ENCODE measurements at places on chromosomes 16 and 17.

- DNase-seq = no peak
Observed at GRCh38 chr17:21537302-21537701, 155.0 kb upstream of the KCNJ18 start.

GRCh38 chr17:37598145-37598544 is 11.1 kb downstream of the SYNRG start:
- DNase-seq = no peak

GRCh38 chr16:83685615-83686165 is 122.1 kb upstream of the HSBP1 start:
- no peak for DNase-seq

DNA sequence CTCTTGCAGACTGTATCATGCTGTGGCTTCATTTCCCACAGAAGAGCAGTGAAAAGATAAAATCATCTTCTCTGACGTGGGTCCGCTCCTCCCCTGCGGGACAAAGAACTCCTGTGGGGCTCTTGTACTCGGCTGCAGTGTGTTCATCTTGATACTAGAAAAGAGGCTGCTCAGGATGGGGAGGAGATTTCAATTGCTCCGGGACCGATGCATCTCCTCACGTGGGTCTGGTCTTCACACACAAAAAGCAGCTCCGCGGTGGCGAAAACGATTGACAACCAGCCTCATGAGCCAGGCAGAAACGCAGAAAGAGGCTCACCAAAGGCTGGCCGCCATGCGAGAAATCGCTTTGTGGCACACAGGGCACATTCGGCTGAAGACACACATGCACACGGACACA is 14.4 kb upstream of the KCNJ18 start:
- DNase-seq = no peak

GRCh38 chr17:2706911-2707510 is 4.6 kb downstream of the CLUH start:
- DNase-seq = no peak

DNA sequence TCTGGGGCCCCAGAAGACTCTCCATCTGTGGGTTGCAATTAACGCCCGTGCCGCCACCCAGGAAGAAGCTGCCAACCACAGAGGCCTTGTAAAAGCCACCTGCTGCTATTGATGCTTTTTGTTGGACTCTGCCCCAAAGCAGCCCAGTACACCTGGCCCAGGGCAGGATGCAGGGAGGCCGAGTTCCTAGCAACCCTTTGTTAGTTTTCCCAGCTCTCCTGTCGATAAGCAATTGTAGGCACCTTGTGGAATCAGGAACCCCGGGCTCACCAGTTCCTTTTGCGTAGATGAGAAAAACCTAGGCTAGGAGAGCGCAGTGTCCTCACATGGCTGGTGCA is 103.3 kb downstream of the ABCC6 start:
- DNase-seq = peak; percentile 82

DNA sequence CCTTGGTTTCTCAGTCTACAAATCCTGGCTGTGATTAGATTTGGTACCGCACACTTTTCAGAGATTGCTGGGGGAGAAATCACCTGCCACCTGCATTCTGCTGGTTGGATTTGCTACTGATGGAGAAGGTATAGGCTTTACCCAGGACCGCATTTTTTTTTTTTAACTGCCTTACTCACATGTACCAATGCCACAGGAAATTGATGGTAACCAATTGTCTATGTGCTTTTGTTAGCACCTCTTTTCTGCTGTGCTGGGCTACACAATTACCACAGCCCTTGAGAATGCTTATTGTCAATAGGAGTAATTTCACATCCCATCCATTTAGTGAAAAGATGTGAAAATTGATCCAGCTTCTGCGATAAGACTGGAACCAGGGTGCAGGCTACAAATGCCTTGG is 74.4 kb upstream of the TANC2 start:
- DNase-seq = no peak

DNA sequence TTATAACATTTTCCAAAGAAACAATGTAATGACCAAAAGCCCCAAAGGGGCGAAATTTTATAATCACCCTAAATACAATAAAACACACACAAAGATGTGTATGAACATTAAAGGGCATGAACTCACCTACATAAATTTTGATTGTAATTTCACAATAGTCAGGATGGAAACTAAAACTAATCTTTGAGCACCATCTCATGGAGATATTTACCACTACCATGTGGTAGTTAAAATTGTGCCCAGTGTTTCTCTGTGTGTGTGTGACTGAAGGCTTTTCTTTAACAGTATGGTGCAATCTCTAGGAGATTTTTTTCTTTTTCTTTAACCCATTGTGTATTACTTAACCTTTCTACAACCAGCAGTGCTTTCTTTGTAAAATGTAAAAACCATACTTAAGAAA is 19.7 kb upstream of the MEIOC start:
- DNase-seq = no peak

- DNase-seq = no peak
Observed at GRCh38 chr17:1050246-1050995, 53.5 kb downstream of the TIMM22 start.

GRCh38 chr16:80997139-80997798 is 9.4 kb downstream of the CMC2 start:
- DNase-seq = no peak

GRCh38 chr17:10668775-10669174 is 11.7 kb upstream of the MYH3 start:
- no peak for DNase-seq

DNA sequence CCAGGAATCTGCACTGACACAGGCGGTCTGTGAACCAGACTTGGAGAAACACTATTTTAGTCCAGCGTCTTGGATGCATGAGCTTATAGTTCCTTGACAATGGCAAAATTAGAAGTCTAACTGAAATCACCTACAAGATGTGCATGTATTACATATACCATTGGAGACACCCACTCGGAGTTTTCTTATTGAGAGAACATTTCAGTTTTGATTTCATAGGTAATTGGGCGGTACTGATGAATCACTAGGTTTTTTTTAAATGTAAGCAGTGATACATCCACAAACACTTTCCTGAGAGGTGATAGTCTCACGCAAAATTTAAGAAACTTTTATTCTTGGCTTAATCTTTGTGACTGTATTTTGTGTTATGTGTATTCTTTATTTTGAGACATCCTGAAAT is 69.8 kb downstream of the PRKCA start:
- DNase-seq = no peak

- DNase-seq = no peak
Observed at GRCh38 chr17:70829876-70830275, 660.5 kb downstream of the KCNJ2 start.

DNA sequence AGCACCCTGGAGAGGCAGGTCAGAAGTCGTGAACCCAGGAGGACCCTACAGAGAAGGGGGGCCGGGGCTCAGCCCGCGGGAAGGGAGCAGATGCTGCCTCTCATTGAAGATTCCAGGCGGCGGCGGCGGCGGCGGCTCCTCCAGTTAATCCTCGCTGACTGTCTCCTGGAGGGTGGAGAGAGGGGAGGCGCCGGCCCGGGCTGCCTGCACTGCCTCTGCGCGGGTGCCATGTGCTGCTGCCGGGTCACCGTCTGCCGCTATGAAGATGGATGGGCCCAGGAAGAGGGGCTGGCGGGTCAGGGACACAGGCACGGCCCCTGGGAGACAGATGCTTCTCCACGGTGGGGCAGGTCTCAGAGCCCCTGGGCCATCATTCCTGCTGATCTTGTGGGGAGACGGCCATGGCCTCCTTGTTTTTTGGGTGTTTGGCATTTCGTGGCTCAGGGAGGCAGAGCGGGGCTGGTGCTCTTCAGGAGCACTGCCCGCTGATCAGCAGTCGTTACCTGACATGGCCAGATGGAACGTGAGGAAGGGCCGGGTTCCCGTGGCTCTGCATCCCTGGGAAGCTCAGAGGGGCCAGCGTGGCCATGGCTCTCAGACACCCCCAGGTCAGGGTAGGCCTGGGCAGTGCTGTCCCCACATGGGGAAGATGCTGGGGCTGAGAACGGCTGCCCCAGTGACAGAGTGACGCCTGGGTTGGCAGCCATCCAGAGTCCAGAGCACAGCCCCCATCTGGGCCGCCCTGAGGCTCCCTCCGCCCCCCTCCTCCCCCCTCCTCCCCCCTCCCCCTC is 36.1 kb downstream of the GINS2 start:
- DNase-seq = peak; percentile 76

DNA sequence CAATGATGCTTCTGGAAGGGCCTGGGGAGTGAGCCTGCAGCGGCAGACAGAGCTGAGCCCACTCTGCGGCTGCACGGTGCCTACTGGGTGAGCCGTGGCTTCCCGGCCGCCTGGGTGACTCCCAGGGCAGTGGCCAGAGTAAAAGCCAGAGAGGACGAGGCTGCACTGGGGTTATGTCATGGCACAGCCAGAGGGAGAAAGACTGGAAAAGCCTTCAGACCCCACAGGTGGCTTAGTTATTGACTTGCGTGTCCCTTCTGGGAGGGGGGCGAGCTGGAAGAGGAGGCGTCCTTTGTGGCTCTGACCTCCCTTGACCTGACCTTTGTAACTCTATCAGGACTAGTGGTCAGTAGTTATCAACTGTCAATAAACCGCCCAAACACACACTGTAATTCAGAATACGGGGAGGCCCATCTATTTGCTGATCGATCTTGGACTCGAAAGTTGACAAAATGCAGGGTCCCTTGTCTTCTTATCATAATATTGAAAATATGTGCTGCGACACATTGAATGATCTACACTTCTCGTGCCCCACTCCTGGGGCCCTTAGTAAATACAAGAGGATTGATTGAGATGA is 385.9 kb upstream of the ZFHX3 start:
- DNase-seq = no peak

- DNase-seq = no peak
Observed at GRCh38 chr16:48295488-48296281, 48.3 kb upstream of the ABCC11 start.

DNA sequence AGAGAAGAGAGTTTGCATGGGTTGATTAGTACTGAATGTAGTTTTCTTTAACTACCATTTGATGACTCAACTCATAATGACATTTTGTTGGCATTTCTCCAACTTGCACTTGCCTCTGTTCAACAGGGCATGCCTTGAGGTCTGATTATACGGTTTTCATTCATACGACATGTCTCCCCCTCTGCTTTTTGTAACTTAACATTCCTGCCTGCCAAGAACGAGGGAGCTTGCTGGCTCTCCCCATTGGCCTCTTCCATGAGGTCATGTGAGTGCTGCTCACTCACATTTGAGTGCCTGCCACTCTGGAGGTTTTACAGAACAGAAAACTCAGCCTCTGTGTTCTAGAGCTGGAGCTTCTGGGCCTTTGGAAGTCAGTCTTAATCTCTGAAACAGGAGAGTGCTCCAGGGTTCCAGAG is 19.7 kb downstream of the MAP2K6 start:
- DNase-seq = peak; percentile 21

DNA sequence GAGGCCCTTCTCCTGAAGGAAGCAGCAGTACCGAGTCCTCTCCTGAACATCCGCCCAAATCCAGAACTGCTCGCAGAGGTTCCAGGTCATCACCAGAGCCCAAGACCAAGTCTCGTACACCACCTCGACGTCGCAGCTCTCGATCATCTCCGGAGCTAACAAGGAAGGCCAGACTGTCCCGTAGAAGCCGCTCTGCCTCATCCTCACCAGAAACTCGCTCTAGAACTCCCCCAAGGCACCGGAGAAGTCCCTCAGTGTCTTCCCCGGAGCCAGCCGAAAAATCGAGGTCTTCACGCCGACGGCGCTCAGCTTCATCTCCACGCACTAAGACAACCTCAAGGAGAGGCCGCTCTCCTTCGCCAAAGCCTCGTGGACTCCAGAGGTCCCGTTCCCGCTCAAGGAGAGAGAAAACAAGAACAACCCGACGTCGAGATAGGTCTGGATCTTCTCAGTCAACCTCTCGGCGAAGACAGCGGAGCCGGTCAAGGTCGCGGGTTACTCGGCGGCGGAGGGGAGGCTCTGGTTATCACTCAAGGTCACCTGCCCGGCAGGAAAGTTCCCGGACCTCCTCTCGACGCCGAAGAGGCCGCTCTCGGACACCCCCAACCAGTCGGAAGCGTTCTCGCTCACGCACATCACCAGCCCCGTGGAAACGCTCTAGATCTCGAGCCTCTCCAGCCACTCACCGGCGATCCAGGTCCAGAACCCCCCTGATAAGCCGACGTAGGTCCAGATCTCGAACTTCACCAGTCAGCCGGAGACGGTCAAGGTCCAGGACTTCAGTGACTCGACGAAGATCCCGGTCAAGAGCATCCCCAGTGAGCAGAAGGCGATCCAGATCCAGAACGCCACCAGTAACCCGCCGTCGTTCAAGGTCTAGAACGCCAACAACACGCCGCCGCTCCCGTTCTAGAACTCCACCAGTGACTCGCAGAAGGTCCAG is 11.3 kb downstream of the ELOB start:
- DNase-seq = no peak

- DNase-seq = no peak
Observed at GRCh38 chr16:31351942-31352325, 3.0 kb upstream of the ITGAX start.

- peak; percentile 15 for DNase-seq
Observed at GRCh38 chr17:2025622-2026309, 632 bp upstream of the RTN4RL1 start.

GRCh38 chr17:74768069-74768762 is 7.9 kb downstream of the NAT9 start:
- no peak for DNase-seq

- DNase-seq = no peak
Observed at GRCh38 chr17:7026471-7027115, 3.7 kb downstream of the BCL6B start.

DNA sequence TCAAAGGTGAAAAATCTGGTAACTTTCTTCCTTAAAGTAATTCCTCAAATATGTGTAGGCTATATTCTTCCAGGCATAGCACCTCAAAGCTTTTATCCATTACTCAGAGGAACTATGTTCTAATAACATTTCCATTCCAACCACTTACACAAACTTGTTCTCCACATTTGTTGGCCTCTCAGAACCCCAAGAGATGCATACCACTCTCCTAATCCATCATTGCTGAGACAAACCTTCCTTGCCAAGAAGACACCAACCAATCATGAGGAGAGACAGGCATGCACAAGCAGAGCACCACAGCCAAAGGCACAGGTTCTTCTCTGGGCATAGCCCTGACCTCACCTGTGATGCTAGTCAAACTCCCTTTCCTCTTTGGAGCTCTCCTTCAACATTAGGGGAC is 20.9 kb downstream of the CDH11 start:
- no peak for DNase-seq

GRCh38 chr17:80274331-80274730 is 13.7 kb downstream of the RNF213 start:
- DNase-seq = no peak

- no peak for DNase-seq
Observed at GRCh38 chr17:28537219-28537610, 15.2 kb downstream of the UNC119 start.

DNA sequence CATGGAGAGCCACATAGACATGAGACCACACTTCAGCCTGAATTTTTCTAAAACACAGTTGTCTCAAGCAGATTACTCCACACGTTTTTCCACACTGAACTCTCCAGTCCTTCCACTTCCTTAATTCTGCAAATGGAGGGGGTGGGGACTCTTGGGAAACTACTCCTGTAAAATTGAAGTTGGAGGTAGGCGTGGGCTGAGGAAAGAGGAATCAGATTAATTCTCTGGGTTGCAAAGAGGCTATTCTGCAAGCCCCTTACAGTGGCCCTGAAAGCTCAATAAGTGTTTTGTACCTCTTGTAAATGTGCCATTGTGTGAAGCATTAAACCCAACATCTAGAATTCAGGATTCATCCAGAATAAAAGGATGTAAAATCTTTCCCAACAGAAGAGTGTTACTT is 9.6 kb downstream of the MARVELD3 start:
- no peak for DNase-seq

GRCh38 chr16:48282636-48283263 is 35.4 kb upstream of the ABCC11 start:
- DNase-seq = no peak

GRCh38 chr17:81514489-81514738 is 1.8 kb upstream of the ACTG1 start:
- no peak for DNase-seq

- no peak for DNase-seq
Observed at GRCh38 chr16:85569615-85570212, 43.4 kb upstream of the GSE1 start.

Measured in DMS 273 treated with DMSO at 0.1 percent for 48 hours (cell line).